SHP77 (cell line): ENCODE measurements at places on chromosomes 2 and 18.

DNA sequence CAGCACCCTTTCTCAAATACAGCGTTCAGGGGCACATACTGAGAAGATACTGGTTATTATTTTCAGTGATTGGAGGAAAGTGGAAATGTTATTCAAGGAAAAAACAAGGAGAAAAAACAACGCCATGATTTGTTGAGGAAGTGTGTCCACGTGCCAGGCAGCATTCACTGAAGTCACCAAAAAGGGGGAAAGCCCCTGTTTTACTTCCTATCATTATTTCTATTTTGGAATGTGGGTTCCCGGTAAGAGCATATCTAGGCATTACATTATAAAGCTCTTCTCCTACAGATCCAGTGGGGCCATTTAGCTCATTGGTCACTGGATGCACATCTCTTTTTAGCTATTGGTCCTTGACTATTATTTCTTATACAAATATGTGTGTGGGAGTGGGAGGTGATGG lies 518.7 kb downstream of the TXNL1 start:
- DNase-seq: no peak

- DNase-seq: no peak
Measured at GRCh38 chr2:163580757-163581156, 155.1 kb downstream of the FIGN start.

DNA sequence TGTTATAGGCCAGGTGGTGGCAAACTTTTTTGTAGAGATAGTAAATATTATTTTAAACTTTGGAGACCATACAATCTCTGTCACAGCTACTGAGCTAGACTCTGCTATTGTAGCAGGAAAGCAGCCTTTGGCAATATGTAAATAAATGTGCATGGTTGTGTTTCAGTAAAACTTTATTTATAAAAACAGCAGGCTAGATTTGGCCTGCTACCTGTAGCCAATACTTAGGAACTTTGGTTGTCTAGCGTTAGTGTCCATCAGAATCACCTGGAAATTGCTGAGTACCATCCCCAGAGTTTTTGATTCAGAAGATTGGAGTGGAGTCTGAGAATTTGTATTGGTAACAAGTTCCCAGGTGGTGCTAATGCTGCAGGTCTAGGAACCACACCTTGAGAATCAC lies 23.8 kb upstream of the TNFRSF11A start:
- no peak for DNase-seq

DNA sequence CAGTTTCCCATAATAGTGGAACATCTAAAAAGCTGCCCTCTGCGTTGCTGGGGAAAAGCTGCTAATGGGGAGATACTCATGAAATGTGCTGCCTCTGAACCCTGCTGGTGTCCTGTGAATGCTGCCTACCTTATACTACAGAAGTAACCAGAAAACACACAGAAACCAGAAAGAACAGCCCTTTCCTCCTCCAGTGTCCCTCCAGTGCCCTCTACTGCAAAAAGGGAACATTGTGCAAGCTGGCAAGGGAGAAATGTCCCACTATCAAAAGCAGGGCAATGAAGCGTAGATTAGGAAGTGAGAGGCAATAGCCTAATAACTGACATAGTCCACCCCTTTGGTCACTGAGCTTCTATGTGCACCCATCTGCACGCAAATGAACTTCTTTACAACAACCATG lies 162.7 kb upstream of the ETAA1 start:
- DNase-seq: no peak

GRCh38 chr18:3147935-3148554 lies 71.7 kb downstream of the MYOM1 start:
- DNase-seq: no peak

GRCh38 chr2:197210430-197210829 lies 100.2 kb downstream of the ANKRD44 start:
- no peak for DNase-seq

DNA sequence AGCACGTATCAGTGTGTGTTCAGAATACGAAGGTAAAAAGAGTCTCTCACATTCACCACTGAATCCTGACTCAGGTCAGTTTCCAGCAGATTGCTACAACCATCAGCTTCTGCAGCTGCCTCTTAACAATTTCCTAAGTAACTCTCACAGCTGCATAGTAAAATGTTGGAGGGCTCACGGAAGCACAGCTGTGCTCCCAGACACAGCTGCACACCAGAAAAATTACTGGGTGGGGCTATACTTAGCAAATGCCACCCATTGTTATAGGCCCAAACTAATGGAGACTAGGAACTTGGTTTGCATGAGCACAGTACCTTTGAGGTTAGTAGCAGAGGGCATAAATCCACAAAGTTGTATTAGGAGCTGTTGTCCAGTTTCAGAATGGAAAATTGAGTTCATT lies 153.9 kb upstream of the ERBB4 start:
- no peak for DNase-seq

- peak; percentile 78 for DNase-seq
Measured at GRCh38 chr18:59837586-59837985, 62.2 kb upstream of the PMAIP1 start.

- peak; percentile 77 for DNase-seq
Measured at GRCh38 chr2:173607606-173608311, 253.1 kb downstream of the CDCA7 start.

- DNase-seq: no peak
Measured at GRCh38 chr18:44828080-44828479, 147.4 kb downstream of the SETBP1 start.

DNA sequence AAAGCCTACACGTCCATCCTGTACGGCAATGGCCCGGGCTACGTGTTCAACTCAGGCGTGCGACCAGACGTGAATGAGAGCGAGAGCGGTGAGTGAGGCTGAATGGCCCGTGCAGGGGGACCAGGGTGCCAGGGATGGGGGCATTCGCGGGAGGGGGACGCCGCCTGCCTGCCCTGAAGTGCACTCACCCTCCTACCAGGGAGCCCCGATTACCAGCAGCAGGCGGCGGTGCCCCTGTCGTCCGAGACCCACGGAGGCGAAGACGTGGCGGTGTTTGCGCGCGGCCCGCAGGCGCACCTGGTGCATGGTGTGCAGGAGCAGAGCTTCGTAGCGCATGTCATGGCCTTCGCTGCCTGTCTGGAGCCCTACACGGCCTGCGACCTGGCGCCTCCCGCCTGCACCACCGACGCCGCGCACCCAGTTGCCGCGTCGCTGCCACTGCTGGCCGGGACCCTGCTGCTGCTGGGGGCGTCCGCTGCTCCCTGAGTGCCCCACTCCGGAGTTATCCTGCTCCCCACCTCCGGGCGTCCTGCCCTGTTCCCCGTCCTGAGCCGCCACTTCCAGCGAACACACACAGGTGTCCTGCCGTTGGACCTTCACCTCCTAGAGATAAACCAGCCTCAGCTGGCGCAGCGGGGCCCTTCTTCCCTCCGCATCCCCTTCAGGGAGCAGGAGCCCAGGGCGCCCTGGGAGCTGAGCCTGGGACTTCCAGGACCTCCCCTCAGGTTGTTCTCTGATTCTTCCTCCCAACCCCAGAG lies 2.9 kb downstream of the ALPI start:
- DNase-seq: no peak

DNA sequence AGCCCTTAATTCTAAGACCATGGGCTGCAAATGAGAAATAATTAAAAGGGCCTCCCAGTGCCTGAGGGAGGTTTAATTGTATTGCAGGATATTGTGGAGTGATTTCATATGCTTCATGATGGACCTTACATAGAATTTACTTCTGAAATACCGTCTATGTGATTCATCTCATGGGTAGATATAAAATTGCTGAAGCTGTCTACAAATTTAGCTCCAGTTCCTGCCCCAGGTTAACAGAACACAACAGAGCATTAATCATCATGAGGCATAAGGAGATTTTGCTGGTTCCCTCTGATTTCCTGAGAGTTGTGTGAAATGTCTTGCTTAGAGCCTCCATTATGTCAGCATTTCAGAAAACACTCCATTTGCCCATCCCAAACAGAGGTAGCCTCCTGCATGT lies 770 bp downstream of the UPP2 start:
- no peak for DNase-seq

GRCh38 chr18:5972298-5972697 lies 77.0 kb upstream of the TMEM200C start:
- no peak for DNase-seq

DNA sequence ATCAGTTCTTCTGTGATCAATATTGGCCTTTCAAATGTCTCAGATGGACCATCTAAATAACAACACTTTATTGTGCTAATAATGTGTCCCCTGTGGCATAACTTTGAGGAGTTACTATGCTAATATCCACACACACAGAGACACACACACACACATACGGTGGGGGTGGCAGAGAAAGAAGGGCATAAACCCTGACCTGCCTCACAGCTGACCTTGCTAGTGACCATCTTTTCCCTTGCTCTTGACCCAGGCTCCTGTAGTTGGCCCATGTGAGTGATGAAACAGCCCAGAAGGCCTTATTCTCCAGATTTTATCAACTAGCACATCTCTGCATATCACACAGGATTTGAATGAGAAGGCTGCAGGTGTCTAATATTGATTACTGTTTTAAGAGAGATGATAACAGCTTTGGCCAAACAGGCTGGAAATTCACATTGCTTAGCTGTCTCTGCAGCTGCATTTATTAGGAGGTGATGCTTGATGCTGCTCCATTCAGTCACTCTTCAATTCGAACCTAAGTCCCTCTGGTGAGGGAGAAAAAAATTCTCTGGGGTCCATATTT lies 176.4 kb downstream of the ACTR3 start:
- no peak for DNase-seq
